Activated T-cell treated with anti-CD3 and anti-CD28 coated beads, Interleukin-2, amount 50 U/mL, for 24 hours (primary cell): ENCODE measurements at places on chromosomes 6 and 20.

- DNase-seq = no peak
Measured at GRCh38 chr6:12533586-12533985, 183.0 kb upstream of the PHACTR1 start.

- DNase-seq = no peak
Measured at GRCh38 chr6:76275746-76276145, 203.3 kb upstream of the IMPG1 start.

DNA sequence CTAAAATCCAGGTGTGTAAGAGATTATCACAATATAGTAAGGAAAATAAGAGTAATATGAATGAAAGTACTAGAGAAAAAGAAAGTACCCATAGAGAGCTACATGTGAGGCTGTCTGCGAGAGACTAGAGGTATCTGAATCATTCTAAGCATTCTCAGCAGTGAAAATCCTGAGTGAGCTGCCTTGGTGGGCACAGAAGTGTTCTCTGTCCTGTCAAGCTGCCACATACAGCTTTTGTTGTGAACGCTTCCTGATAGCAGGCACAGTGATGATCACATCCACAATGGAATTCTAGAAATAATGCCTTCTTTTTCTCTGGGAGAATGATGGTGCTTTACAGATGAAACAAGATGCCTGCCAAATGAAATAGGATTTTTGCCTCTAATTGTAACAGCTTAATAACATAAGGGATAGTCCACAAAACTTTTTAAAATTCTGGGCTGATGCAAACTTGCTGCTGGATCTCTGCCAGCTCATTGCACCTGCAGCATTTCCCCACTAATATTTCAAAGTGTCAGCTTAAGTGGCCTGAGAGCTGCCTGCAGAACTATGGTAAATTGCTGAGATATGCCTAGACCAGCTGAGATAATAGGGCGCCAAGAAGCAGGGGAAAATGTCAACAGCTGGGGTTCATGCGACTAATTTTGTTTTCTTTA, 620.5 kb downstream of the DOK5 start:
- DNase-seq = no peak

GRCh38 chr20:22962567-22963439, 72.3 kb upstream of the SSTR4 start:
- no peak for DNase-seq

DNA sequence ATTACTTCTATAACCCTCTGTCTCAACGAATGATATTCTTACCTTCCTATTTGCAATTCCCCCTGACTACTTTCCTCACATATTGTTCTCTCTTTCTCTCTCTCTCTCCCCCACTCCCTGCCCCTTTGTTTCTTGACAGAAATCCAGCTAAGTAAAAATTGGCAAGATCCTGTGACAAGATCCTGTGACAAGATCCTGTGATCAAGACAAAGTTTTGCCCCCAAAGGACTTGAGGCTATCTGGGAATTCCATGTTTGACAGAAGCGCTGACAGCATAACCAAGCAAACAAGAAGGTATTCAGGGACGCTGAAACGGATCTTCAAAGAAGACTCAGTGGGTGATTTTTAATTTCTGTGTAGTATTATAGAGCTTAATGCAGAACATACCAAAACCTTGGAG, 5.5 kb upstream of the HBS1L start:
- DNase-seq = no peak

DNA sequence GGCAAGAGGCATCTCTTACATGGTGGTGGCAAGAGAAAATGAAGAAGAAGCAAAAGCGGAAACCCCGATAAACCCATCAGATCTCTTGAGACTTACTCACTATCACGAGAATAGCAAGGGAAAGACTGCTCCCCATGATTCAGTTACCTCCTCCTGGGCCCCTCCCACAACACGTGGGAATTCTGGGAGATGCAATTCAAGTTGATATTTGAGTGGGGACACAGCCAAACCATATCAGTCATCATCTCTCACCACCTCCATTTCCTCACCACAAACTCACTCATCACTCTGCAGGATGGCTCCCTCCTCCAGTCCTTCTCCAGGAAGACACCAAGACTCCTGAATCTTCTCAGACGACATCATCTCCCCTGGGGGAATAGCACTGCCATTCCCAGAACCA, 25.8 kb upstream of the SLC16A10 start:
- no peak for DNase-seq

GRCh38 chr6:157528931-157529653, 148.1 kb downstream of the ZDHHC14 start:
- DNase-seq = no peak

DNA sequence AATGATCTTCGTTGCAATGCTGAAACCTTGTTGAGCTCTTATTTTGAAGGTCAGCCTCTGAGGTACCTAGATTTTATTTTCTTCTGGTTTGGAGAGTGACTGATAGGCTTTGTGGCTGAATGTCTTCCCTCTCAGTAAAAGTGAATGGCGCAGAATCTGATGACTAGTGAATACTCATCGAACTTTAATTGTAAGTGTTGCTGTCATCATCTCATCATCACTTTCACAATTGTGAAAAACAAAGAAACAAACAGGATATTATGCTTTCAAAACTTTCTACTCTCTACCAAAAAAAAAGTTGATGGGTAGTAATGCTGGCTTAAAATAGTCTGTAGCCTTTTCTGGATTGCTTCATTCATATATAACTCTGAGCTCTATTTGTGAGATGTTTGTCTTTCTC, 239.5 kb upstream of the RAB32 start:
- DNase-seq = no peak

- no peak for DNase-seq
Measured at GRCh38 chr6:39867592-39867991, 66.7 kb downstream of the MOCS1 start.

GRCh38 chr20:22719167-22719591, 134.8 kb upstream of the FOXA2 start:
- DNase-seq = no peak

- no peak for DNase-seq
Measured at GRCh38 chr20:46324960-46325703, 16.8 kb upstream of the CDH22 start.

DNA sequence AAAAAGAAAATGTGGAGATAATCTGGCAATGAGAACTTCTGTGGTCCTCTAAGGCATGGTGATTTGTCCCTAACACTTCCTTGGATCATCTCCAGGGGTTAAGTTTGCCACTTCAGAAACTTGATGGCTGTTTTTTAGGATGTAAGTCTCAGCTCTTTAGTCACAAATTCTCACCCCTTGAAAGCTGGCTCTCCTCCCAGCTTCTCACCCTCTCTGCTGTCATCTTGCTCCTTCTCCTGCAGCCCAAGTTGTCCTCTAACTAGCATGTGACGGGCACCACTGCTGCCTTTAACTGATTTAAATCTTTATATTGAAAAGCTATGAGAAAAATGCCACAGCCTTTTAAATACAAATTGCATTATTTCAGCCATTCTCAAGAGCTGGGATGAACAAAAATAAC, 107.8 kb downstream of the MAP3K5 start:
- DNase-seq = no peak

- DNase-seq = no peak
Measured at GRCh38 chr20:17520583-17520982, 10.6 kb downstream of the BFSP1 start.

GRCh38 chr6:70264306-70264705, 38.6 kb downstream of the COL9A1 start:
- DNase-seq = no peak

DNA sequence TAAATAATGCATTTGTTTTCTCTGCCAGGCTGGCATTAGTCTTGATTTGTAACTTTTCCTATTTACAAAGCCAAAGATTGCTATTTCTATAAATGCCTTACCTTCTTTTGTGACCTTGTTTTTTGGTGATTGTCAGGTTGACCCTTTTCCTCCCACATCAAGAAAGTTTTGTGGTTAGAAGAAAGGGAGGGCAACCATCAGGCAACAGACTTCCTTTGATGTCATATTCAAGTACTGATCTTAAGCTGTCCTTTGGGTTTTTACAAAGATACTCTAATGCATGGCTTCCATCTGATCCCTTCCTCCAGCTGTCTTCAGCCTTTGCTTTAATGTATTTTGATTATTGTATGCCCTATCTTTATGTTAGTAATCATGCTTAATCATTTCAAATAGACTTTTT, 23.9 kb downstream of the RNF217 start:
- DNase-seq = no peak

DNA sequence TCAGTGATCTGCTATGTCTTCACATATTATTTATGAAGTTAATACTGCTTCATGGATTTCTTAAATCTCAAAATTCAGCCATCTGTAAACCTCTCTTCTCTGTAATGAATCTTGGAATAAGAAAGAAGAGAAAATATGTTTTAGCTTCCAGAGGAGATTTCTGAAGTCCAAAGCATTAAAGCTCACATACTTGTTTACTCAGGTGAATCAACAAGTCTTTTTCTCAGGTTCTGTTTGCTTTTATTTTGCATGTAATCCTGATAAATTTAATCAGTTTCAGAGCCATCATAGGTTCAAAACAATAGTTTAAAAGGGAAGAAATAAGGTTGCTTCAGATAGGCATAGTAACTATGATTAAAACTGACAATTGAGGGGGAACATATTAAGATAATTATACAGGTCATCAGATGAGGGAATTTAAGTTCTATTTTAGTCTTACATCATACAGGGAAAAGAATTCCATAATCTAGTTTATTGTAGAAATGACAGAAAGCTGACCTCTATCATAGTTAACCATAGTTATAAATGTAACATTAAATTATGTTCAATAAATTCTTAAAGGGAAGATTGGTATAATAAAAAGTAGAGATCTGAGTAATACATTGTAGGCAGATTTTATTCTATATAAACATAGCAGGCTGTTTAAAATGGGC, 716.2 kb downstream of the EYS start:
- no peak for DNase-seq

DNA sequence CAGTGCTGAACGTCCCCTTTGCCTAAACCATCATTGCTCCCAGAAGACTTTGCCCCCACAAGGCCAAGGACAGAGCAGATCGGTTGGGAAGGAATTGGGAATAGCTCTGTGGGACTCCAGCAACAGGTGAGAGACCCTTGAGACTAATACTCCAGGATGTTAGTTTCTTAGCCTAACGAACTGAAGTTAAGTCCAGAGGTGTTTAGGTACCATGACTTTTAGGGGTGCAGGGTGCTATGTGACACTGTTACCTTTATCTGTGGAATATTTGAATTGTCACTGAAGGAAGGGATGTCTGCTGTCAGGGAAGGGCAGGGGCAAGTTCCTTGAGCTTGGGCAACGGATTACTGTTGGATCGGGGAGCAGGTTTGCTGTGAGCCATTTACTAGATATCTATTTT, 1.9 kb downstream of the BLCAP start:
- DNase-seq = no peak

DNA sequence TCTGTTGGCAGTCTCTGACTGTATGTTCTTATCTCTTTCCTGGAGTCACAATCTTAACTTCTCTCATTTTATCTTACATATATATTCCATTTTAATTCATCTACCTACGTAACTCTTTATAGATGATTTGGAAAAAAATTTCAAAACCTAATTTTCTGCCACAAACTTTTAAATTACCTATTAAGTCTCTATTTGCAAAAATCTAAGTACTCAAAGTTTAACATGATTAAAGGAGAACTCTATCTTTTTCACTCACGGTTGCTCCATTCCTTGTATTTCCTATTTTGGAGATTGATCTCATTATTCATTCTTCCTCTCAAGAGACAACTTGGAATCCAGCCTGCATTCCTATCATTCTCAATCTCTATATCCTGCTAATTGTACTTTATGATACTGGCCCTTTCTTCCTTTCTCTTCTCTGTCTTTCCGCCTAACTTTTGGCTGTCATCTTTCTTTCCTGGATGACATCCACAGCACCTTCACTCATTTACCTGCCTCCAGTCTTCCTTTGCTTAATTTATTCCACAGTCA, 1071.1 kb upstream of the CITED2 start:
- DNase-seq = no peak

DNA sequence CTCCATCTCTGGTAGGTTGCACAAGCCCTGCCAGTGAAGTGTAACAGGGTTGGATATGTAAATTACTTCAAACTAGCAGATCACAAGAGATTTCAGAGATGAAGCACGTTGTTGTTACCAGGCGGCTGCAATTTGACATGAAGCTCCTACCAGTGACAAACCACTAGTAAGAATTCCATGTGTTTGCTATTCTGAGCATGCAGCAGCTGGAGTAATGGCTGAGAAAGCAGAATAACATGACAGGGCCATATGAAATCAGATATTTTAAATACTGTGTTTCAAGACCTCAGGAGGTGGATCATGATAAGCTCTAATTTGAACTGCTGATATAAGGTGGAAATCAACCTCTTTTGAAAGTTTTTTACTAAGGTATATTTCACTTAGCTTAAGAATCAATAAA, 11.4 kb downstream of the RIN2 start:
- DNase-seq = no peak

DNA sequence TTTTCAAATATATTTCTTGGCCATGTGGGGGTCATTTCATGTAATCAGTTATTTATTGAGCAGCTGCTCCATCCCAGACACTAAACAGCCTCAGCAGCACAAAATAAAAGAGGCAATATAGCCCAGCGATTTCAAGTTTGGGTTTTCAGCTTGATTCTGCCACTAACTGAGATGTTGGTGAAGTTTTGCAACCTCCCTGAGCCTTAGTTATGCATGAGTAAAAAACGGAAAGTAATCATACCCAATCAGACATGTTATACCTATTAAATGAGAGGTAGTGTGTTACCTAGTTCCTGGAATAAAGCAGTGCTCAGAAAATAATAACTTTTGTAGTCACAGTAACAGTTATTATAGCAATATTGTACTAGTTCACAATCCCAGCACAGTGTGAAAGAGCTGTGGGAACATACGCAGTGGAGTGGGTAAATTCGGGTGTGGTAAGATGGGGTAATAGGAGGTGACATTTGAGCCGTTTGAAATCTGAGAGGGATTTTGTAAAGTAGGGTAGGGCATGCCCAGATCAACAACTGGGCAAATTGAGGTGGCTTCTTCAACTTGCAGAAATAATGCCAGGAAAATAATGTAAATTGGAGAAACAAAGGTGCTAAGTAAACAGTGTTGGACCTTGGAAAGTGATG, 1.5 kb downstream of the SLC9A8 start:
- no peak for DNase-seq

DNA sequence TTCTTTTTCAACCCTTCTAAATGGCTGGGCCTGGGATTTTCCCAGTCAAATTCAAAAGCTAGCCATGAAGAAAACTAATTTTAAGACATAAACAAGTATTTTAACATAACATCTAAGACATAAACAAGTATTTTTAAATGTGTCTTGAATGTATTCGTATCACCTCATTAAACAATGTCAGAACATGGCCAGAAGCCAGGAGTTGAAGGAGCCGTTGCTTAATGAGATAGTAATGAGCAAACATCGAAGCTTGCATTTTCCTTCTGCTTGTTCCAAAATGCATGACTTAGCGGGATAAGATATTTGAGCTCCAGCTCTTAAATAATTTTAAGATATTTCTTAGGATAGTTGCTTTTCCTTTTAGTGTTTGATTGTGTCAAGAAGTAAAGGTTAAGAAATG, 4.2 kb upstream of the RNF182 start:
- no peak for DNase-seq

- DNase-seq = no peak
Measured at GRCh38 chr6:113680301-113680700, 176.8 kb upstream of the MARCKS start.

- no peak for DNase-seq
Measured at GRCh38 chr20:7113577-7114466, 346.3 kb downstream of the BMP2 start.
